C1 segment of cervical spinal cord (tissue), 14 donors: ENCODE measurements at places on chromosomes 2 and 18.

DNA sequence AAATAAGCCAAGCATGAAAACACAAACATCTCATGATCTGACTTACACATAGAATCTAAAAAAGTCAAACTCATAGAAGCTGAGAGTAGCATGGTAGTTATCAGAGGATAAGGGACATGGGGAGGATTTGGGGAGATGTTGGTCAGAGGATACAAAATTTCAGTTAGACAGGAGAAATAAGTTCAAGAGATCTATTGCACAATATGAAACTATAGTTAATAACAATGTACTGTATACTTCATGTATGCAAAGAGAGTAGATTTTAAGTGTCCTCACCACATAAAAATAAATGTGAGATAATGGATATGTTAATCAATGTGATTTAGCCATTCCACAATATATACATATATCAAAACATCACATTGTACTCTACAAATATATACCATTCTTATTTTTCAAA, 10.0 kb upstream of the ASNSD1 start:
- no peak for DNase-seq

- DNase-seq: no peak
Measured at GRCh38 chr18:13556502-13556901, 169.9 kb downstream of the FAM210A start.

DNA sequence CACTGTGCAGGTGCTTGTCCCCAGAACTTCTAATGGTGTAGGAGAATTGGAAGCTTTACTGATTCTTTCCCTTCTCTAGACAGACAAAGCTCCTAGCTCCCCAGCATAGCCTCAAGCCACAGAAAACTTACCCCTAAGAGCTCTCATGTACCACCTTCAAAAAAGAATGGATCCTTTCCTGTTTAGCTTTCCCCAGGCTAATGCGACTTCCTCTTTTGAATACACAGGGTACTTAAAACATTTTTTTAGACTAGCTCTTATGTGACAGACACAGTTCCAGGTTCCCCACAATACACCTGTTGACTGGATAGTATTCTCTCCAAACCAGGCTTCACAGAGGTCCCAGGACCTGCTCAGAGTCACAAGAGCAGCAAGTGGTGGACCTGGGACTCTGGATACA, 8.3 kb downstream of the CTAGE1 start:
- no peak for DNase-seq

- DNase-seq: no peak
Measured at GRCh38 chr2:217799563-217800432, 203.0 kb downstream of the TNS1 start.

GRCh38 chr2:238569507-238570195, 142.9 kb downstream of the ASB1 start:
- no peak for DNase-seq

GRCh38 chr2:44884231-44884630, 57.3 kb upstream of the SIX3 start:
- no peak for DNase-seq

GRCh38 chr2:23536326-23536725, 151.3 kb downstream of the KLHL29 start:
- DNase-seq: no peak

DNA sequence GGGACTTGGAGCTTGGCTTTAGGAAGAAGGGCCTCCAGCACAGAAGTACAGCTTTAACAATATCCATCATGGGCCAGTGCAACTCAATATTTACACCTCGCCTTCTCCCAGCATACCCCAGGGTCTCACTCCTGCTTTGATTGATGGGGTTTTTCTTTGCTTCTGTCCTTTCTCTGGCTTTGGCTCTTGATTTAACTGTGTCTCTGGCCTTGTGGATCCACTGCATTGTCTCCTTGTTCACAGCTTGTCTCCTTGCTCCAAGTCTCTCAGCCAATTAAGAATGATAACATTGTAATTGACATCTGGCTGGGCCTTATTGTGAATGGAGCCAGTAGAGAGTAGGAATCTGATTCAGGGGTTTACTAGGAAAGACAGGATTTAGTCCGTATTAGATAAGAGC, 1019.5 kb downstream of the TMEM182 start:
- no peak for DNase-seq

GRCh38 chr2:222935688-222936298, 75.0 kb downstream of the ACSL3 start:
- DNase-seq: no peak

DNA sequence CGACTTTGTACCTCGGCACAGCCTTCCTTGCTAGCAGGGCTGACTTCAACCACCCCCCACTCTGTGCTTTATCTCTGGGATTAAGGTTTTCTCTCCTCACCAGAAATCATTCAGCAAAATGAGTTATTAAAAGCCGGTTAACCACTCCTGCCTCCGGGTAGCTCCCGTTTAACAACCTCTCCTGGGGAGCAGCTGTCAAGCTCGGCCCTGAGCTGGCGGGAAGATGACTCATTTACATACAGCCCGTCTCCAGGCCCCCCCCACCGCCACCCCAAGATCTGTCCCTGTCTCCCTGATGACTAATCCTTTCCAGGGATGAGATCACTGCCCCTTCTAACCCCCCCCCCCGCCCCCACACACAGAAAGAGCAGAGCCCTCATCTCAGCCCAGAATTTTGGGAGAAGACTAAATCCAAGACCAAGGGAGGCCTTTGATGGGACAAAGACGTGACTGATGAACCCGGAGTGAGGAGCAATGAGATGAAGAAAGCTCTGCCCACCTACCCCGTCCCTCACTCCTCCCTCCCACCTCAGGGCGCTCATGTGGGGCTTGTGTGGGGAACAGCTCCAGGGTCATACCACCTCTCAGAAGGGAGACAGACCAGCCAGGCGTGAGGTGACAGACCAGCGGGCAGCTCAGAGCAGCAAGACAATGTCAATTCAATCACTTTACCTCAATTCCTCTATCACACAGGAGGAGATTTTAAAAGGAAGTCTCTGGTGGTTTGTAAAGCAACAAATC, 131.4 kb downstream of the MSH2 start:
- no peak for DNase-seq

- no peak for DNase-seq
Measured at GRCh38 chr2:169928463-169928864, 101.2 kb downstream of the UBR3 start.

- peak; percentile 63 for DNase-seq
Measured at GRCh38 chr2:30115141-30115980, 31.4 kb upstream of the YPEL5 start.

GRCh38 chr2:241648453-241648852, 11.0 kb downstream of the ATG4B start:
- DNase-seq: no peak

DNA sequence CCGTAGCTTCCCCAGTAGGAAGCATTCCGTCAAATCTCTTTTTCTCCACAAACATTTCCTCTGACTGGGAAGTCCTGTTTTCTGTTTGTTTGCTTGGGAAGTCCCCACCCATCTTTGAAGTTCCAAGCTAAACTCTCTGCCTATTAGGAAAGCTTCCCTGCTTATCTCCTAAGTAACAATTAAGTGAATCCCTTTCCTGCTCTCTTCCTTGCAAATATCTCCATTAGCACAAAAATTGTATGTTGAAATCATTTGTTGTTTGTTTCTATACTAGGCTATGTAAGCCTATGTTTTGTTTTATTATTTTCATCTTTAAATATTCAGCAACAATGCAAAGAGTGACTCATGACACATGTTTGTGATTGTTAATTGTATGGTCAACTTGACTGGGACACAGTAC, 812.6 kb upstream of the LRATD1 start:
- DNase-seq: no peak

GRCh38 chr2:193461431-193461934, 1266.8 kb upstream of the TMEFF2 start:
- no peak for DNase-seq

DNA sequence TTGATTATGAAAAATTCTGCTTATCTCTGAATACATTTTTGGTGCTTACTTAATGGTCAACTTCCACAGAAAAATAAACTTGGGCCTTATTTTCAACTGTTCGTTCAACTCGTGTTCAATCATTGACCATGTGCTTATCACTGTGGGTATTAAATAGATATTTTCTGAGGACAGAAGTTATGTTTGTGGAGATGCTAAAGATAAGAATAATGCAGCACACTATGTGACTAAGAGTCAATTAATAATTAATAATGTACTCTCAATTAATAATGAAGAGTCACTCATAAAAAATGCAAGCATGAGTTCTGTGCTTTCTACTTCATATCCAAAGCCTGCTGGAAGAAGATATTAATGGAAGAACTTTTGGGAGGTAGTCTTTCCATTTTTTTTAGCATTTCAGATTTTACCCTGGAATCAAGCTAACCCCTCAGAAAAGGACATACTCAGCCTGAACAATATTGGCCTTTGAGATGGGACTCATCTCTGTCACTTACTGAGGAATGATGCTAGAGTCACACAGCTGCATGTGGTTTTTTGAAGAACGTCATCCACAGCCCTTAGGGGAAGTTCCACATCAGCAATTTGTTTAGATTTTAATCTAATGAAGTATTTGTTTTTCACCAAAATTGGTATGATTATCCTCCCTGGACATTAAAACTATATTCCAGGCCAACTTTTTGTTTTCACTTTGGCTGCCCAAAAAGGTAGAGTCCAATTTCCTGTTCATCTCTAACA, 191.9 kb upstream of the CRIM1 start:
- DNase-seq: no peak

DNA sequence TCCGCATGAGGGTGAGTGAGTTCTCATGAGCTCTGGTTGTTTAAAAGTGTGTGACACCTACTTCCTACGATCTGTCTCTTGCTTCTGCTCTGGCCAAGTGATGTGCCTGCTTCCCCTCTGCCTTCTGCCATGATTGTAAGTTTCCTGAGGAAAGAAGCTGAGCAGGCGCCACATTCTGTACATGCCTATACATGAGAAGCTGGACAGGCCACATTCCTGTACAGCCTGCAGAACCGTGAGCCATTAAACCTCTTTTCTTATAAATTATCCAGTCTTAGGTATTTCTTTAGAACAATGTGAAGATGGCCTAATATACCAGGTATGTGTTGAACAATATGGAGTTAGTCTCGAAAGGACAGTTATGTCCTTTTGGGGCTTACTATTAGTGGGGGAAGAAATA, 281.0 kb downstream of the ALK start:
- no peak for DNase-seq

DNA sequence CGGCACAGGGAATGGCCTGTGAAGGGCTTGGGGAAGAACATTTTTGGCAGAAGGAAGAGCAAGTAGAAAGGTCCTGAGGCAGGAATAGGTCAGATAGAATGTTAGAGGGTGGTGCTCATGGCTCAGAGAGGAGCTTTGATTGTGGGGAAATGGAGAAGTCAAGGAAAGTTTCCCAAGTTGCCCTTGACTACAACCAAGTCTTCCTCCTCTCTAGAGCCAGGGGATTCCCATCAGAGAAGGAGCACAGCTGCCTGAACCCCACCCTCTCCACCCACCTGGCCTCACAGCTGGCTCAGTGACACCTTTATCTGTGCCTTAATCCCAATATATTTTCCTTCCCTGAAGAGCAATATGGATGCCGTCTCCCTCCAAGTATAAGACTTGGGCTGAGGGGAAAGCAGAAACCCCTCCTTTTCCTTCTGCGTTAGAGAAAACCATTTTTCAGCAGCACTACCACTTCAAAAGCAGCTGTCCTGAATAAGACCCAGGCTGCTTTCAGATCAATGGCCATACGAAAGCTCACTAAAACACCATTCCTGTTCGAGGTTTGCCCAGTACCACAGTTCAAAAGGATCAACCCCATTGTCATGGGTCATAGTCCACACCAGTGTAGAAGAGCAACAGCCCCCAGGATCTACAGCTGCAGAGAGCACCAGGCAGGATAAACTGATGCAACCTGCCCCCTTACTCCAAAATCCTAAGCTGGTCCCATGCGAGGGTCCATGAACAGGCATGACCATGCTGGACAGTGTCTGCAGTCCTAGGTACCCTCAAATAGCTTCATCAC, 199.6 kb downstream of the AFF3 start:
- DNase-seq: no peak

DNA sequence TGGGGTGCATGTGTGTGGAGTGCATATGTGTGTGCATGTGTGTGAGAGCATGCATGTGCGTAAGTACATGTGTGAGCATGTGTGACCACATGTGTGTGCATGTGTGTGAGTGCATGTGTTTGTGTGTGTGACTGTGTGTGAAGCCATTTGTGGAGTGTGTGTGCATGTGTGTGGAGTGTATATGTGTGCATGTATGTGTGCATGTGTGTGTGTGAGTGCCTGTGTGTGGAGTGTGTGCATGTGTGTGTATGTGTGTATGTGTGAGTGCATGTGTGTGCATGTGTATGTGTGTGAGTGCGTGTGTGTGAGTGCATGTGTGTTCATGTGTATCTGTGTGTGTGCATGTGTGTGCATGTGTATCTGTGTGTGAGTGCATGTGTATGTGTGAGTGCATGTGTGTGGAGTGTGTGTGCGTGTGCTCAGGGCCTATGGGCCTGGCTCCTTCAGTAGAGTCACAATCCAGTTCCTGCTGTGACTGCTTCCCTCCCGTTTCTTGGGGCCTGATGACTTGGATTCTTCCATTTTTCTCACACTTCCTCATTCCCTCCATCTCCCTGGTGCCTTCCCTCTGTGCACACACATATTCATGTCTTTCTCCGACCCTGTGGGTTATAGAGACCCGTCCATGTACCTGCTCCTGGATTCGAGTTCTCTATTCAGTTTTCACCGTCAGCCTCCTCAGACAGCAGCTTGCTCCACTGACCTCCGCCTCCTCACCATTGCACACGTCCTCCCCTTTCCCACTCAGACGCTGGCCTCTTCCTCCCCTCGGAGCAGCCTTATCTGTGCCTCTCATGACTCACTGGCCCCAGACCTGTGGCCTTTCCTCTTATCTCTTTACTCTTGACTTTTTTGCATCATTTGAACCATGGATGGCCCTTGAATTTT, 25.2 kb downstream of the TOGARAM2 start:
- no peak for DNase-seq

DNA sequence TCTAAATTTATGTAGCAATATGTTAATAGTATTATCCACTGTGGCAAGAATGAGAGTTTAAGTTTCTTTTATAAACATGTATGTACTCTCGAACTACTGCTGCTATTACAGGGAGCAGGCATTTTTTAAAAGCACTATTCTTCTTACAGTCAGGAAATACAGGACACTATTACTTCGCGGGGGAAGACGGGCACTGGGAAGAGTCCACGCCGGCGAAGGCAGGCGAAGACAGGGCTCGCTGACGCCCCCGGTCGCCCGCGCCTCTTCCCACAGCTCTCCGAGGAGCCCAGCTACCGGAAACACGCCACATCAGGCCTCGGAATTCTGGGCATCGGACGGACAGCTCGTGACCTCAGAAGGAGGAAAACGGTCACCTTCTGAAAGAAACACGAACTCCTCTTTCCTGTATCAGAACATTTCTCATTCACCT, 90.2 kb downstream of the FAM161A start:
- no peak for DNase-seq

GRCh38 chr2:121648206-121649148, 785 bp downstream of the CLASP1 start:
- DNase-seq: peak; percentile 66
